K562 (cell line): ENCODE measurements at places on chromosomes 2 and 18.

DNA sequence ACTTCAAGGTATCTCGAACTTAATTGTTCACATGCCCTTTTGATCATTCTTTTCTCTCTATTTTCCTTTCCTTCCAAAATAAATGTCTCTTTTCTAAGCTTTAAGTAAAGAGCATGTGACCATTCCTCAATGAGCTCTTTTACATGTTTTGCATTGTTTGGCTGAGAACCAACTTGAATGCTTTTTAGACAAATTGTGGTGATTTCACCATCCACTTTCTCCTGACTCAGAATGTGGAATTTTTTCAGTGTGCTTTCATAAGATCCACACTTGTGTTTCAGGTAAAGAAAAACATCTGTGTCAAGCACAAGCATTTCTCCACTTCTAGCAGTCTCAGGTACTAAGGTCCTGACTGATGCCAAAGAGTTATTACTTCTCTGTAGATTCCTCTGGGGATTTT is 10.7 kb downstream of the RBM43 start:
- DNase-seq, result no peak

DNA sequence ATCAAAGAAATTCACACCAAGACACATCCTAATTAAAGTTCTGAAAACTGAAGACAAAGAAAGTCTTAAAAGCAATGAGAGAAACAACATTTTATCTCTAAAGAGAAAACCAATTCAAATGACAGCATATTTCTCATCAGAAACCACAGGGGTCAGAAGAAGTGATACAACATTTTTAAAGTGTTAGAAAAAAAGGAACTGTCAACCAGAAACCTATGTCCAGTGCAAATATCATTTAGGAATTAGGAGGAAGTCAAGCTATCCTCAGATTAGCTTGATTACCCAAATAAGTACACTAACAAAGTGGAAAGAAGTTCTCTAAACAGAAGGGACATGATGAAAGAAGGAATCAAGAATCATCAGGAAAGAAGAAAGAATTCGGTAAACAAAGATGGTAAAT is 59.5 kb upstream of the BCL2L11 start:
- no peak for DNase-seq

DNA sequence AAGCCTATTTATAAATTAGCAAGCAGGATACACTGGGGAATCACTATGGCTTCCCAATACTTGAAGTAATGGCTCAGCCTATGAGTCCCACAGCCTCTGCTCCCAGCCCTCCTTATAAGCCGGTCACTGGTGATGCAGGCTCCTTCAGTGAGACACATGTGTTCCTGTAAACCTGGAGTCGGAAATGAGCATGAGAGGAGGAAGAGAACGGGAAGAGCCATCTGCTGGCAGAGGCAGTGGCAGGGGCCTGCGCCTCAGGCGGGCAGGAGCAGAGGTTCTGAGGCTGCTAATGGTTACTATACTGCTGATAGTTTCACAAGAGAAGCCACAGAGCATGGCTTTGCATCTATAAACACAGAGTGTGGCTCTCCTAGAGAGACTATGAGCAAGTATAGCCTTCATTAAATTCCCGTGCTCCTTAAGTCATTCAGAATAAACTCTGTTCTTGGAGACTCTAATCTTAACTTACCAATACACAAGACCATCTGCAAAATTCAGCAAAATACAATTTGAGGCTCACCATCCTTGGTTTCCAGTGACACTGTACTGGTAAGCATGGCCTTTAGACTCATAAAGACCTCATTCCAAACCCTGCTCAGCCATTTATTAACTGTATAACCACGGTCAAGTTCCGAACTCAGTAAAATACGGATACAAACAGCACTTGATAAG is 63.3 kb downstream of the FBXO15 start:
- no peak for DNase-seq

- DNase-seq, result no peak
Measured at GRCh38 chr2:88597168-88597567, 30.1 kb downstream of the EIF2AK3 start.

GRCh38 chr18:21090680-21091079 is 20.9 kb downstream of the ROCK1 start:
- DNase-seq, result no peak

DNA sequence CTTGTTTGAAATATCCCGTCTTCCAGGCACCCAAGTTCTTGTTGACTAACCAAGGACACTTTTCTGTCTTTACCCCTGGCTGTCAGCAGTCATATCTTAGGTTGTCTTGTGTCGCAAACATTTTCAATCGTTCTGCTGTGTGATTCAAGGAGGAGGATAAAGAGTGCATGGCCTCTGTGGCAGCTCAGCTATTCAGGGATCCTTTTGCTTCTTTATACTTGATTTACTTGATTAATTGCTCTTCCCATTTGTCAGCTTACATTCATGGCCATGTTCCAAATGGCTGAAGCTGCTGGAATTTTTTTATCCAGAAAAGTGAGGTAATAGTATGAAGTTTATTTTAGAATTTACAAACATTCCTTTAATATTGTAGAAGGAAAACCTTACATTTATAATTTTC is 97.3 kb upstream of the FZD5 start:
- DNase-seq, result no peak

DNA sequence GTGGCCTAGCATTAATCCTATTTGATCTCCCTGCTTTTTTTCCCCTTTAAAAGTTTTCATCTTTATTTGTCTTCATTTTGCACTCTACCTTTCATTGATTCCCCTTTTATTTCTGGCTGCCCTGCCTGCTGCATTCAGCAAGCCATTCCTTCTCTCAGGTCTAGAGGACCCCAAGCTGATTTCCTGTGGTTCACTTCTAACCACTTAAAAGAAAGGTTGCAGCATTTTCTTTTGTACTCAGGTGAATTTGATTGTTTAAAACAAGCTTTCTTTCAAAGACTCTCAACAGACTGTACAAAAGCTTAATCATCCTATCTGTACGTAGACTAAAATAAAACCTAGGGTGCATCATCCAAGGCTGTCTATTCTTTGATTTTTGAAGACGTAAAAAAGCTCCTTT is 160.3 kb downstream of the CSRNP3 start:
- DNase-seq, result no peak

DNA sequence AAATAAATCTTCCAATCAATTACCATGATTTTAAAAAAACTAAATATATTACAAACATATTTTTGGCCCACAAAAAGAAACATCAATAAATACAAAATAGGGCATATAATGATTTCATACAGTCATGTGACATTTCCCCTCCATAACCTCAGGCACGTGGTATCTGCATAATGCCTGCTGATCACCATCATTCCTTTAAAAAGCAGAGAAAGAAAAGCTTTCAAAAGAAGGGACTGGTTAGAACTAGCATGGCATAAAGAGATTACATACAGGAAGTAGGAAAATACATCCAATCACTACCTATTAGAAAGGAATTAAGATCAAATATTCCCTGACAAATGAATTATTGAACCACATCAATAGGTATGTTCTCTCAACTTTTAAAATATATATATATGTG is 83.5 kb downstream of the INO80D start:
- DNase-seq, result no peak

DNA sequence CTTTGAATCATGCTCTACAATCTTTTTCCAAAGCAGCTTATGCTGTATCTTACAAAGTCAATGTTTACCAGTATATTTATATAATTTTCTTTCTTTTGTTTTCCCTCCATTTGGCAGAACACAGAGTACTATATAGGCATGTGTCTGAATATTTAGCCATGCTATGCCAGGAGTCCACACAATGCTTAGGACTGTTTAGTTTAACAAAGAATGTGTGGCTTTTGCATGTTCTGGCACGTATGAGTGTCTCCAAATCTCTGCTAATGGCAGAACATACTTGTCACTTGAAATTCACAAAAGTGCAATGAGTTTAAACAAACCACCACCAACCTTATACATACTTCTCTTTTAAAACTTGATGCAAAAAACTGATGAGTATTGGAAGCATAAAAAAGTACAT is 268.0 kb downstream of the NR4A2 start:
- no peak for DNase-seq

GRCh38 chr2:187493877-187494568 is 46.0 kb upstream of the CALCRL start:
- no peak for DNase-seq

GRCh38 chr2:212523756-212524155 is 14.8 kb downstream of the ERBB4 start:
- DNase-seq, result no peak

- DNase-seq, result no peak
Measured at GRCh38 chr18:78906066-78906465, 73.6 kb upstream of the SALL3 start.

- no peak for DNase-seq
Measured at GRCh38 chr2:10439971-10440370, 8.2 kb downstream of the ODC1 start.

DNA sequence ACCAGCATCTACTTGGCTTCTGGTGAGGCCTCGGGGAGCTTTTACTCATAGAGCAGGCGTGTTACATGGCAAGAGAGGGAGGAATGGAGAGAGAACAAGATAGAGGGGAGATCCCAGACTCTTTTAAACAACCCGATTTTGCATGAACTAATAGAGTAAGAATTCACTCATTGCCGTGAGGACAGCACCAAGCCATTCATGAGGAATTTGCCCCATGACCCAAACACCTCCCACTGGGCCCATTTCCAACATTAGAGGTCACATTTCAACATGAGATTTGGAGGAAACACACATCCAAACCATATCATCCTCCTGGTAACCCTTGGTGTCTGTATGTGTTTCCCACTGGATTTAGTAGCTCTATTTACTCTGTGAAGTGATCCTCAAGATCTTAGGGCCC is 249.9 kb upstream of the SP5 start:
- DNase-seq, result no peak

- DNase-seq, result no peak
Measured at GRCh38 chr2:57698935-57699449, 347.6 kb upstream of the VRK2 start.

DNA sequence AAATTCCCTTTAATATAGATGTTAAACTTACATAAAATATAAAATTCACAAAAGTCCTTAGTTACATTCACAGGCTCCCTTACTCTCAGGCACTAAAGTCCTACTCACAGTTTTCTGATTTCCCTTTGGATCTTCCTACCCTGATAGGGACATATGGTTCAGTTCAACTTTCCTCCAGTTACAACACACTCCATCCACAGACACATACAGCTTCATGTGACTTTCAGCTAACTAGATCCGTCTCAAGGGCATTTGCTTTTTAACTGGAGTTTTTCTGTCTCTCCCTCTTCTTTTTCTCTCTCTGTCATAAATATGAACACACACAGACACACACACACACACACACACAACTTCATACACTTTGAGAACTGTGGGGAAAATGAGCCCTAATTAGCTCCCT is 419.2 kb downstream of the LRP1B start:
- DNase-seq, result no peak

GRCh38 chr2:145198555-145198954 is 678.6 kb upstream of the ZEB2 start:
- no peak for DNase-seq

DNA sequence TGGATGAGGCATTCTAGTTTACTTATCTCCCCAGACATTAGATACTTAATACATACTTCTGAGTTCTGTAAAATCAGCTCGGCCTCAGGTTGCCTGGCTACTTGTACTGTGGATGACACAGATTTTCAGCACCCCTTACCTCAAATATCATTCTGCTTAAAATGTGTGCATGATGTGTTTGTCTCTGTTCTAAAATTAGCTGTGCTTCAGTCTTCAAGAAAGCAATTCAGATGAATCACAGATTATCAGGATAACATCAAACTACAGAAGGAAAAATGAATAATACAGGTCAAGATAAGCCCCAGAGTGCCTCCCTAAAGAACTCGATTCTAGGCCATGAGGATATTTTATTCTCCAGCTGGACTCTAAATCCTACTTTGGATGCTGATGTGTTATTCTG is 21.3 kb upstream of the MAPRE2 start:
- no peak for DNase-seq

GRCh38 chr2:20560891-20561636 is 89.8 kb downstream of the HS1BP3 start:
- DNase-seq, result no peak

DNA sequence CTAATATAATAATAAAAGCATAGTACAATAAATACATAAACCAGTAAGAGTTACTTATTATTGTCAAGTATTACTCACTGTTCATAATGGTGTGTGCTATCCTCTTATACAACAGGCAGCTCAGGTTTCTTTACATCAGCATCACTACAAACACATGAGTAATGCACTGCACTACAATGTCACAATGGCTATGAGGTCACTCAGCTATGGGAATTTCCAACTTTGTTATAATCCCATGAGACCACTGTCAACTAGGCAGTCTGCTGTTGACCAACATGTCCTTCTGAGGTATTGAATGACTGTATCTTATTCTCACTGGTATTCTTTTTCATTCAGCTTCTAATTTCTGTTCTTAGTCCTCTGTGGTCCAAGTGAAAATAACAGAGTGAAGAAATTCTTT is 250.4 kb upstream of the DSEL start:
- no peak for DNase-seq

DNA sequence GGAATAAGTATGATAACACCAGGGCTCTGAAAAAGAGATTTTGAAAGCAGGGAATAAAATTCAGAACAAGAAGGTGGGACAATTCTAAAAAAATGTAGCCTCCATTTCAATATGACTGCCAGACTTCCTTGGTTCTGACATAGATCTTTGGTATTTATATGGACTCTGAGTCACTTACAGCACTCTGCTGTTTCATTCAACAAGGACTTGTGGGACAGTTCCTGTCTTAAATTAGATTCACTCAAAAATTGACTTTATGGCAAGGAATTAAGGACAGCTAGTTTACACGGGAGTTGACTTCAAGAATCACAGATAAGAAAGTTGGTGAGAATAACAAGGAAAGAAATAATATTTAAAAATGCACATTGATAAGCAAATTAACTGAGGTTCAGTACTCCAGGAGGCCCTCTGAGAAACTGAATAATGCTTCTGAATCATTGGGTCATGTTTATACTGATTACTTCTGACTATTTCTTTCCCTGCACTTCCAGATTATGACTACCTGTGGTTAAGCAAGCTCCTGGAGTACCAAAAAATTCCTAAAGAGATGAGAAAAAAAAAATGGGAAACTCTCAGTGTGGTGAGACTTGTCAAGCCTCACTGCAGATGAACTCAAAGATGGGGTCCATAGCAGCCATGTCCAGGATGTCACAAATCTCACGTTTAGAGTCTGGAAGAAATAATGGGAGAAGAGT is 828.3 kb upstream of the PIK3C3 start:
- DNase-seq, result no peak

DNA sequence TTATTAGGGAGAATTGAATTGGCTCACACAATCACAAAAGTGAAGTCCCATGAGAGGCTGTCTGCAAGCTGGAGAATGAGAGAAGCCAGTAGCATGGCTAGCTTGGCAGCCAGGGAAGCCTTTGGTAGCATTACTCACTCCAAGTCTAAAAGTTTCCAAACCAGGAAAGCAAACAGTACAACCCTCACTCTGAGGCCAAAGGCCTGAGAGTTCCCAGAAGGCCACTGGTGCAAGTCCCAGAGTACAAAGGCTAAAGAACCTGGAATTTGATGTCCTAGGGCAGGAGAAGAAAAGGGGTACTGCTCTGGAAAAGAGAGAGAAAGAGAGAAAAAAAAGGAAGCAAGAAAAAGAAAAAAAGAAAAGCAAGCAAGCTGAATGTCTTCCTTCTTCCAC is 318.2 kb downstream of the RND3 start:
- DNase-seq, result no peak
